Fibroblast of pulmonary artery (primary cell): ENCODE measurements at places on chromosomes 3 and 15.
A peak's percentile ranks its signal among the peaks of the same experiment; 100 is the strongest.

DNA sequence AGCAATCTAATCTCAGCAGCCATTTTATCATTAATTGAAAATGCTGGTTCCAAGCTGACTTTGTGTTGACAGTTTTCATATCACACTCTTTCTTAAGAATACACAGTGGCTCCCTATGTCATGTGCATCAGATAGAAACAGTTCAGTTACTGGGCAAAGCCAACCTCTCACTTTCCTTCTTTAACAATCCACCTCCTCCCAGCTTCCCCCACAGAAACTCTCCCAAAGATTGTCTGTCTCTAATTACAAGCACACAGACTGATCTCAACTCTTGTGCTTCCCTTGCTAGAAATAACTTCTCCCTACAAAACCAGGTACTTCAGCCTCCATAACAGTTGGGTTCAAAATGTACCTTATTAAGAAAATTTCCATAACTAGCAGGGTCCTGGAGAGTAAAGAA is 228.9 kb upstream of the WNT5A start:
- DNase-seq = no peak

DNA sequence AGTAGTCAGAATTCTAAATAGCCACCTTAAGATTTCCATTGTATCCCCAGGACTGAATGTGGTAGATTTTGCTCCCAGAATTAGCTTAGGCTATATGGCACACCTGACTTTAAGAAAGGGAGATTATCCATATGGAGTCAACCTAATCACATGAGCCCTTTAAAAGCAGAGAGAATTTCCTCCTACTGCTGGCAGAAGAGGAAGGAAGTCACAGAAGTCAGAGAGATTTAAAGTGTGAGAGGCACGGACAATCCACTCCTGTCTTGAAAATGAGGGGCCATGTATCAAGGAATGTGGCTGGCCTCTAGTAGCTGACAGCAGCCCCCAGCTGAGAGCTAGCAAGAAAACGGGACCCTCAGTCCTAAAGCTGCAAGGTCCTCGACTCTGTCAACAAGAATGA is 26.8 kb downstream of the LRRC31 start:
- DNase-seq = no peak

GRCh38 chr3:44885618-44886017 is 11.2 kb downstream of the TGM4 start:
- DNase-seq = peak; percentile 93

DNA sequence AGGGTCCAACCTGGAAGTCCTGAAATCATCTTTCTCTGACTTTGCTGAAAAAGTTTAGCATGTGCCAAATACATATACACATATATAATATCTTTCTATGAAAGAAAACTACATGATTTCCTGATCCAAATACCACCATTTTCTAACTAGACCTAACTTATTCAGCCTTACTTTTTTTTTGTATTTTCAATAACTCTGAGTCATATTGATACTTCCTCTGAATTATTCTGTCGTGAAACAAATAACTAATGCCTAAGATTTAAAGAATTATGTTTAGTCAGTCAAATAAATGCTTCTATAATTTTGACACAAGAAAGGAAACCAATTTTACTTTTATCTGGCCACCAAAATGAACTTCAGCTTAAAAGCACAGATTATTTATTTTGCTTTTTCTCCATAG is 760.2 kb upstream of the GBE1 start:
- no peak for DNase-seq

DNA sequence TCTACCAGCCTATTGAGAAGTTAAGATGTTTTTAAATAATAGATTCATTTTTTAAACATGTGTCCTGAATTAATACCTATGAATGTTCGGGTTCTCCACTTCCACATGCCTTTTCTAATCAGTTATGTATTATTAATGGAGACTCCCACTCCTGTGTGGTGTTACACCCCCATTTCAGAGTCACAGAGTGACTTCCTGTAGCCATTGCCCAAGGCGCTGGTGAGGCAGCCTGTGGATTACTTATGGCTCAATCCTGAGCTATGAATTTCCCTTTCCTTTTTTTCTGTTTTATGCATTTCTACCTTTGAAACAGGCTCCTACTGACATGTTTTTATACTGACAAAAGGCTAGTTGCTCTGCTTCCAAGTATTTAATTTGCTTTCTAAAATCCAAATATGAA is 162.3 kb downstream of the GABRG3 start:
- DNase-seq = no peak

GRCh38 chr3:132773071-132773619 is 50.9 kb upstream of the NPHP3 start:
- no peak for DNase-seq

DNA sequence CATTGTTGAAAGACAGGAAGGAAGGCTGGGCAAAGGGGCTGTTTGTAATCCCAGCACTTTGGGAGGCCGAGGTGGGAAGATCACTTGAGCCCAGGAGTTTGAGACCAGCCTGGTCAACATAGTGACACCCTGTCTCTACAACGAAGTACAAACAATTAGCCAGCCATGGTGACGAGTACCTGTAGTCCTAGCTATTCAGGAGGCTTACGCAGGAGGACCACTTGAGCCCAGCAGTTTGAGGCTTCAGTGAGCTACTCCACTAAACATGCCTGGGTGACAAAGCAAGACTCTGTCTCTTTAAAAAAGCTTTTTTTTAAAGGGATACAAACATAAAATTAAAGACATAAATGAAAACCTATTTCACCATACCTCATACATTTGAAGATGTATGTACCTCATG is 11.1 kb downstream of the SERP1 start:
- no peak for DNase-seq

GRCh38 chr3:99761415-99762165 is 56.1 kb upstream of the CMSS1 start:
- DNase-seq = no peak

DNA sequence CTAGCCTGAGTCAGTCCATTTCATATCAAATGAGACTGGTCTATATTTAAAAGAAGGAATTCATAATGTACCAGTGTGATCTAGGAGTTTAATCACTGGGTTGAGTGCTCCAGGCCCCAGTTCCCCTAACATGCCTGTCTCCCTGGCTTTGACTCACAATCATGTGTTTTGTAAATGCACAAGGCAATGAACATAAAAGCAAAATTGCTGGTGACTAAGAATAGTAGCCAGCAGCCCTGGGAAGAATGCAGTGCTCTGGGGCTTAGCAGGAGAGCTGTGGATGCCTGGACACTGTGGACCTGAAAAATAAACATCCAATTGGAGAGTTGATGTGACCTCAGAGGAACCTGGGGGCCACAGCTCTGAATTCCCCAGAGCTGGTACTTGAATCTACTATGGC is 50.3 kb downstream of the SYNPR start:
- DNase-seq = peak; percentile 23
